ENCODE measurements at places on chromosomes 6 and 20. TPM values are rescaled to one million over a fixed set of nuclear protein-coding genes. Genes with fewer than 3 reads are reported as not detected.

DNA sequence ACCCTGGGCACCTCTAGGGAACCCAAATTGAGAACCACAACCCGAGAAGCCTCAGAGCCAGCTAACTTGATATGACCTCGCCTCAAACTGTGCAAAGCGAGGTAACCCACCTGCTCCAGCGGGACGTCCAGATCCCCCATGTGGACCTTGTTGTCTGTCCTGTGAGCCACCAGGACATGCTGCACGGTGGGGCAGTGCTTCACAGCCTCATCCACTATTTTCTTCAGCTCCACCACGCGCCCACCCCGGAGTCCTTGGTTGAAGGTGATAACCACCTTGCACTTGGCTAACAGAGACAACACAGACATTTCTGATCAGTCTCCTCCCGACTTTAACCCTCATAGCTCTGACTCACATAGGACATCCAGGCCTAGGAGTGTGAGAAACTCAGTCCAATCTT, 30.8 kb upstream of the APMAP start:
- peaks cover 81% of the 10 kb centered on the region for H3K4me1 ChIP-seq
- no peaks in the 10 kb centered on the region for H3K27me3 ChIP-seq
- H3K36me3 ChIP-seq, result no peaks in the 10 kb centered on the region
- H3K27ac ChIP-seq, result peak overlapping the region; percentile 29
- H3K4me3 ChIP-seq, result no peak overlapping the region

SIRPB2 gene
- 2.3 TPM for total RNA-seq

GRCh38 chr20:57656252-57656820, 36.1 kb upstream of the ZBP1 start:
- peaks cover 4% of the 10 kb centered on the region for H3K4me1 ChIP-seq
- no peaks in the 10 kb centered on the region for H3K27me3 ChIP-seq
- peak; percentile 7 for DNase-seq
- no peak overlapping the region for H3K4me3 ChIP-seq
- peaks cover 4% of the 10 kb centered on the region for H3K36me3 ChIP-seq

- no peaks in the 10 kb centered on the region for H3K36me3 ChIP-seq
- no peaks in the 10 kb centered on the region for H3K27me3 ChIP-seq
- H3K4me1 ChIP-seq, result peaks cover 22% of the 10 kb centered on the region
- no peak within 1 kb of the TSS for H3K4me3 ChIP-seq
- peak; percentile 23 for DNase-seq
- H3K27ac ChIP-seq, result peak within 1 kb of the TSS; percentile 37
These were observed at the start of gene SFTA2 for GRCh38 chr6:30931969-30932645. Gene SFTA2 (minus strand): TSS chr6:30932170. CDS start chr6:30932096, 74 bp downstream.

DNA sequence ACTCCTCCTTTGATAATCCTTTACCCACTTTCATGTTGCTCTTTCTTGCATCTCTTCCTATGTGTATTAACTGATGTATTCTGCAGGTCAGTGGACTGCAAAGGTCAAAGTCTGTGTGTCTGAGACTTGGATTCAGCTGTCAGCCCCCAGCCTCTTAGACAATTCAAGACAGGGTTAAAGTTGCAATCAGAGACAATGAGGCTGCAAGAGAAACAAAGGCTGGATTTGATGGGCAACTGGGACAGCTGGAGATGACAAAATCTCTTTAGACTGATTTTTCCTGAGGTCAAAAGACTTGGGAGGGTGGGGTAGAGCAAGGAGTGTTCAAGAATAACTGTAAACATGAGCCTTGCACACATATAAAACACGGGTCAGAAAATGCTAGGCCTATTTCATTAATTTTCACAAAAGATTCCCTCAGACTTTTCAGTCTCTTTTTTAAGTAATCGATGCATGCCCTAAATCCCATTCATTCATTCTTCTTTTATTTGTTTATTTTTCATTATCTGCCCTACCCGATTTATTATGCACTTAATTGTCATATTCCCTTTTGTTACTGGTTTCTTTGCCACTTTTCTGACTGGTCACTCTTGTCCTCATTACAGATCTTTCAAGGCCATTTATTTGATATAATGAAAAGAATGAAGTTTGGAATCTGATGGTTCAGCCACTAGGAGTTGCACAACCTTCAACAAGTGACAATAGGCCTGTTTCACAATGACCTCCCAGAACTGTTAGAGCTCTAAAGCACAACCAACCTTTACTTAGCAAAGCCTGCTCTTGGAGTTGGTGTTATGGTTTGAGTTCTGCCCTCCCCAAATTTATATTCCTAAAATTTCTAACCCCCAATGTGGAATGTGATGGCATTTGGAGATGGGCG, 33.8 kb upstream of the AKAP12 start:
- H3K27ac ChIP-seq, result no peak overlapping the region
- no peaks in the 10 kb centered on the region for H3K27me3 ChIP-seq
- H3K36me3 ChIP-seq, result no peaks in the 10 kb centered on the region
- no peak overlapping the region for H3K4me3 ChIP-seq
- H3K4me1 ChIP-seq, result no peaks in the 10 kb centered on the region

DNA sequence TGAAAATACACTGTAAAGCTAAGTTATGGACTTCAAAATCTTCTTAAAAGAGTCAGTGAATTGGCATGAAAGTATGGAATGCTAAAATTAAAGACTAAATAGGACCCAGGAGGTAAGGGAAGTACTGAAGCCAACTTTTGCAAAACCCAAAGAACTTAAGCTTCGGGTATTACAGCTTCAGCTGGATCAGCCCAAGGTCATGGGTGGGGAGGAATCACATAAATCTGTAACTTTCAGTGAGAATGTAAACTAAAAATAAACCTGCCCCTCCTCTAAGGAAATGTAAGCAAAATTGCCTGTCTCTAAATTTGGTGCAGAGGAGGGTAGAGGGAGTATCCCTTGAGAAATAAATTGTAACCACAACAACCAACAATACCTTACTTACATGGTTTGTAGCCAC, 4.4 kb upstream of the MUC21 start:
- H3K27ac ChIP-seq, result no peak overlapping the region
- no peak overlapping the region for H3K4me3 ChIP-seq
- H3K27me3 ChIP-seq, result no peaks in the 10 kb centered on the region
- no peaks in the 10 kb centered on the region for H3K36me3 ChIP-seq
- DNase-seq, result no peak
- peaks cover 6% of the 10 kb centered on the region for H3K4me1 ChIP-seq

DNA sequence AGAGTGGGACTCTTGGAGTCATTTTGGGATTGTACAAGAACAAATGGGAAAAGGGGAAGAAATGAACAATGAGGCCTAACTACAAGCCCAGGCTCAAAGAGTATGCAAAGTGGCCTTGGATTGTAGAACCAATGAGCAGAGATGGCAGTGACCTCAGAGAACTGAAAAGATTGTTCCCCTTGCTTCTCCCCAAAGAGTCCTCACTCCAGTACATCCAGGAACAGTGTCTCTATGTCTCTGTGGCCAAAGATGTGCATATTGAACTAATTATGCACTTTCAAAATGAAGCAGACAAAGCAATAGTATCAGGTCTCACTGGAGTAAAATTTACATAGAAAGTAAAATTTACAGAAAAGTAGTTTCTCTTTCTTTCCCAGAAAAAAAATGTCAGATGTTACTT, 81.0 kb downstream of the SMLR1 start:
- no peaks in the 10 kb centered on the region for H3K36me3 ChIP-seq
- no peaks in the 10 kb centered on the region for H3K27me3 ChIP-seq
- H3K4me1 ChIP-seq, result no peaks in the 10 kb centered on the region
- no peak for DNase-seq
- no peak overlapping the region for H3K4me3 ChIP-seq

POPDC3 gene
- not detected for total RNA-seq

DNA sequence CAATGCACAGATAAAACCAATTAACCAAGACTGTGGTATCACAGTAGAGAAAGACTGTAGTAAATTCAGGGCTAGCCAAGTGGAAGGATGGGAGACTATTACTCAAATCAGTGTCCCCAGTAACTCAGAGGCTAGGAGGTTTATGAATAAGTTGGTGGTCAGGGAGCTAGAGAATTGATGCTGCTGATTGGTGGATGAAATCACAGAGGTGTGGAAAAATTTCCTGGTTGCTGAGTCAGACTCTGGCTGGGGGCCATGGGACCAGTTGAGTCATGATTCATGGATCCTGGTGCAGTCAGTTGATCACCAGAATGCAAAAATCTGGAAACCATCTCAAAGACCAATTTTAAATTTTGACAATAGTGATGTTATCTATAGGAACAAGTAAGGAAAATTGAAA, 555.9 kb downstream of the C6orf118 start:
- H3K27ac ChIP-seq, result no peak overlapping the region
- H3K36me3 ChIP-seq, result no peaks in the 10 kb centered on the region
- DNase-seq, result no peak
- H3K4me1 ChIP-seq, result no peaks in the 10 kb centered on the region

DNA sequence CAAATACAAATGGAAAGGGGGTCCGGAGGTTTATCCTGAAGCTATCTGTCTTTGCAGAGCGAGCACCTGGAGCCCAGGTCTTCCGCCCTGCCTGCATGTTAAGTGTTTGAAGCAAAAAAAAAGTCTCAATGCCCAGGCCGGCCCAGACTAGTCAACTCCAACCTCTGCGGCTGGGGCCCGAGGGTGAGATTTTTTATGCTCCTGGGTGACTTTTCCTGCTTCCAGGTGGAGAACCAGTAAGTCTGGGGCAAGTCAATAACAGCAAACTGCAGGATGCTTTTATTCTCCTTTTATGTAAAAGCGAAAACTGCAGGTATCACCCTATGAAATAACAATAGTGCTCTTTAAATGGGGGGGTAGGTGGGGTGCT, 2.0 kb upstream of the ZBP1 start:
- H3K4me1 ChIP-seq, result no peaks in the 10 kb centered on the region
- no peak overlapping the region for H3K27ac ChIP-seq
- H3K36me3 ChIP-seq, result no peaks in the 10 kb centered on the region
- no peak overlapping the region for H3K4me3 ChIP-seq
- H3K27me3 ChIP-seq, result no peaks in the 10 kb centered on the region

- no peaks in the 10 kb centered on the region for H3K36me3 ChIP-seq
- DNase-seq, result no peak
- no peak overlapping the region for H3K27ac ChIP-seq
- no peaks in the 10 kb centered on the region for H3K27me3 ChIP-seq
These were observed 478.0 kb downstream of the MMUT start for GRCh38 chr6:48985025-48985424.

PNRC1 gene
- total RNA-seq, result 179 TPM

GRCh38 chr6:20092071-20092566, 120.2 kb downstream of the MBOAT1 start:
- no peaks in the 10 kb centered on the region for H3K4me1 ChIP-seq
- H3K27me3 ChIP-seq, result no peaks in the 10 kb centered on the region
- H3K36me3 ChIP-seq, result no peaks in the 10 kb centered on the region
- H3K4me3 ChIP-seq, result no peak overlapping the region

- no peak overlapping the region for H3K27ac ChIP-seq
- DNase-seq, result no peak
These were observed 122.2 kb upstream of the TFAP2D start for GRCh38 chr6:50591135-50591534.

GRCh38 chr6:153117986-153118879, 12.8 kb downstream of the RGS17 start:
- DNase-seq, result no peak
- no peak overlapping the region for H3K4me3 ChIP-seq
- no peaks in the 10 kb centered on the region for H3K36me3 ChIP-seq
- no peak overlapping the region for H3K27ac ChIP-seq

ULBP3 gene
- total RNA-seq, result not detected

SOX18 gene
- 6.5 TPM for total RNA-seq

WASF1 gene
- 8.9 TPM for total RNA-seq

GRCh38 chr6:52672412-52673025, 1.6 kb downstream of the TMEM14A start:
- H3K27me3 ChIP-seq, result no peaks in the 10 kb centered on the region
- no peaks in the 10 kb centered on the region for H3K36me3 ChIP-seq
- DNase-seq, result peak; percentile 82
- no peak overlapping the region for H3K4me3 ChIP-seq
